ENCODE measurements at places on chromosomes 3 and 15.

DNA sequence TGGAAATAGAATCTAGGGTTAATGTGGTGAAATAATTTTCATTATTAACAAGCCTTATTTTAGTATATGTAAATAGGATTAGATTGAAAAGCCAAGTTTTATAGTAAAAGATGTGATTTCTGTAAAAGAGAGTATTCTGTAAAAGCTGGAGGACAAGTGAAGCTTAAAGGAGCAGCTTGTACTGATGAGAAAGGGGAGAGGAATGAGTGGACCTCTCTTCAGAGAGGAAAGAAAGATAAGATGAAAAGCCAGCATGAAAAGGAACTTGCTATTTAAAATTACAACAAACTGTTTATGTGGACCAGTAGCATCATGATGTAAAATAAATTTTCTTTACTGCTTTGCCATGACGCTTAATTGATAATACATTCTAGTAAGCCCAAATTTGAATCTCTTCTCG, 18.5 kb downstream of the ALCAM start:
- no peak for DNase-seq

GRCh38 chr3:110267304-110267845, 804.2 kb upstream of the NECTIN3 start:
- DNase-seq, result peak; percentile 2

DNA sequence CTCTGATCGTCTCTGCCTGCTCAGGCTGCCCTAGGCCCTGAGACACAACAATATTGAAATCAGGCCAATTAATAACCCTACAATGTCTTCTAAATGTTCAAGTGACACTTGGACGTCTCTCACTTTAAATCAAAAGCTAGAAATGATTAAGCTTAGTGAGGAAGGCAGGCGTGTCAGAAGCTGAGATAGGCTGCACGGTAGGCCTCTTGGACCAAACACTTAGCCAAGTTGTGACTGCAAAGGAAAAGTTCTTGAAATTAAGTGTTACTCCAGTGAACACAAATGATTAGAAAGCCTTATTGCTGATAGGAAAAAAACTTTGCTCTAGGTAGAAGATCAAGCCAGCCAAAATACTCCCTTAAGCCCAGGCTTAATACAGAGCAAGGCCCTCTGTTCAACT, 2.2 kb downstream of the HPS3 start:
- DNase-seq, result no peak

GRCh38 chr3:58101499-58102389, 93.5 kb downstream of the FLNB start:
- no peak for DNase-seq

GRCh38 chr15:98614681-98615080, 33.7 kb upstream of the IGF1R start:
- DNase-seq, result no peak

DNA sequence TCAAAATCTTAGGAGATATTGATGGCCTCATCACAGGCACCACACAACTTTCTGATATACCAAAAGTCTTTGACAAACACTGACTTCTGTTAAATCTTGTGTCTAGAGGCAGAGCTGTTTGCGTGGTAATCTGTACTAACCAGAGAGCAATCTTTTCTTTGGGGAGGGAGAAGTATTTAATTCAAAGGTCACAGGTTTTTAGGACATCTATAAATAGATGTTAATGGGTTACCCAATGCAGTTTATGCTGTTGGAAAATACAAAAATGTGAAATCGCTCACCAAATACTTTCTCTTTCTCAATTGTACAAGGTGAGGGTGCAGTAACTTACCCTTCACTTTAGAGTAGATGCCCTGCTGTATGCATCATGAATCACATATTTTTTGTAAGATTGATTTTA, 510.5 kb downstream of the NSUN3 start:
- no peak for DNase-seq

Data from NB4 (cell line).